Caco-2 (cell line): ENCODE measurements at places on chromosomes 4 and X.
A peak's percentile ranks its signal among the peaks of the same experiment; 100 is the strongest.

- no peak for DNase-seq
Observed at GRCh38 chrX:133947996-133948395, 37.4 kb downstream of the GPC3 start.

GRCh38 chr4:176150704-176151103 lies 44.7 kb downstream of the SPATA4 start:
- DNase-seq: no peak

GRCh38 chr4:140152013-140152703 lies 1.8 kb downstream of the MAML3 start:
- no peak for DNase-seq

DNA sequence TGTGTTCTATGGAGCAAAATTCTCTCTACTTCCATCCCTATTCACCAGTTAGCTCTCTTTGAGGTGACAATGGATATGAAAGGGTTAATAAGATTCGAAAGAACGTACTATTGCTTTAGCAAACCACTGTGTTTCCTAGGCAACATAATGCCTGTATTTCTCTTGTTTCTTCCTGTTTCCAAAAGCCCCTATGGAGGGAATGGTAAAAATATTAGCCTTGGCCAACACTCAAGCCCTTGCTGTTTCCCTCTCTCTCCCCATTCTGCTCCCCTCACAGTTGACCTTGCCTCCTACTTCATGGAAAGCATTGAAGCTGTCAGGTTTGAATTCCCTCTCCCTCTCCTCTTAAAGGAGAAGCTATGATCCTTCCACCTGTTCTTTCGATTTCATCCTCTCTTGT lies 9.6 kb upstream of the PGRMC1 start:
- DNase-seq: no peak

GRCh38 chr4:7458477-7458876 lies 23.7 kb upstream of the PSAPL1 start:
- no peak for DNase-seq

DNA sequence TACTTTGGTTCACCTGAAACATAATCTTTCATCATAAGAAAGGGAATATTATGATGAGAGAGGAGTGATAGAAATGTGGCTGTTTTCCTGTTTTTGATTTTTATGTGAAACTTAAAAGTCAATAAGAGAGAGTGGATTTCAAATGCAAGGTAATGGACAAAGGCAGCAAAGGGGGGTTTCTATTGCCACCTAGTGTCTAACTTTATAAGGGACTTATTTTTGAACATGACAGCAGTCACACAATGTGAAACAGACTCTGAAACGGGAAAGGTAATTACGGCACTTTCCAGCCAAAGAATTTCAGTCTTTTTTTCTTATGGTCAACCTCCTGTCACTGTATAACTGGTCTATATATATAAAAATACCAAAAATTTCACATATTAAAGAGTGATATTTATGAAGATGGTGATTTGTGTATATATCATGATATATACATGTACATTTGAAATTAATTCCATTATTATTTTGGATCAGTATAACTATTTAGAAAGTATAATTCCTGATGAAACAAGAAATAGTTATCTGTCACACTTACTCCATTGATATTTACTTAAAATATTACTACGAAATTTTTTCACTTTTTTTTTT lies 127.1 kb downstream of the FBXO8 start:
- peak; percentile 42 for DNase-seq

- no peak for DNase-seq
Observed at GRCh38 chrX:53195401-53195800, 29.6 kb downstream of the KDM5C start.

DNA sequence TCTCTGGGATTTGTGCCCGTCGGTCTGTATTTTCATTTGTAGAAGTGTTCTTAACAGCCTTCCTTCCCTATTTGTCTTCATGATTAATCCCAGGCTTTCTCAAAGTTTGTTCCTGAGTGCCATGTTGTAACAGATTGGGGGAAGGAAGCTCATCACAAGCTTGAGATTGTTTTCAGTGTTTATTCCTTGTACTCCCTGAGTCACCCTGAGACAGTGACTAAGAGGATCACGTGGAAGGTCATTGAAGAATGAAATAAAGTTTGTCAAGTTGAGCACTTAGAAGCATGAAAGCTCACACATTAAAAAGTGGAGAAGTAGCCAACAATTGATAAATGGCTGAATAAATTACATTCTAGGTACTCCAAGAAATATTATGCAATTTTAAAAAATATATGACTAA lies 153.5 kb upstream of the FAM241A start:
- DNase-seq: no peak

GRCh38 chr4:101205916-101206315 lies 141.4 kb downstream of the PPP3CA start:
- DNase-seq: no peak

GRCh38 chr4:15754323-15754722 lies 23.8 kb upstream of the CD38 start:
- DNase-seq: no peak

- no peak for DNase-seq
Observed at GRCh38 chr4:169346840-169347239, 76.1 kb upstream of the SH3RF1 start.

- no peak for DNase-seq
Observed at GRCh38 chrX:27008486-27008885, 454.7 kb downstream of the PPP4R3C start.
